Temporal lobe (tissue), 4 donors: ENCODE measurements at places on chromosomes 4 and X. TPM values are rescaled to one million over a fixed set of nuclear protein-coding genes. Genes with fewer than 3 reads are reported as not detected.

The ZNF718 gene
- total RNA-seq = 36.4 TPM

The FATE1 gene
- total RNA-seq = not detected

The LAP3 gene
- 34.4 TPM for total RNA-seq

The FAM47A gene
- not detected for total RNA-seq

The MAGIX gene
- 1.5 TPM for total RNA-seq

The DUX4 gene
- total RNA-seq = not detected

The CLNK gene
- not detected for total RNA-seq

The CFAP99 gene
- total RNA-seq = not detected

The COL4A6 gene
- total RNA-seq = 3.2 TPM

The APELA gene
- total RNA-seq = 0.25 TPM

The TCEANC gene
- total RNA-seq = 9.3 TPM

The AFM gene
- total RNA-seq = not detected

The CYSLTR1 gene
- 0.74 TPM for total RNA-seq

The TMSB15A gene
- 155 TPM for total RNA-seq

The TRIM2 gene
- total RNA-seq = 744 TPM

The ZNF330 gene
- 13.5 TPM for total RNA-seq

The ETDA gene
- total RNA-seq = not detected

The QRFPR gene
- 0.49 TPM for total RNA-seq

The CTPS2 gene
- total RNA-seq = 22.4 TPM
